ENCODE measurements at places on chromosomes 7 and 10.

GRCh38 chr10:70659306-70659705, 13.0 kb upstream of the ADAMTS14 start:
- no peak for DNase-seq

- no peak for DNase-seq
Observed at GRCh38 chr7:2441430-2442058, 34.7 kb downstream of the GRIFIN start.

- no peak for DNase-seq
Observed at GRCh38 chr7:120802751-120803150, 55.2 kb downstream of the TSPAN12 start.

DNA sequence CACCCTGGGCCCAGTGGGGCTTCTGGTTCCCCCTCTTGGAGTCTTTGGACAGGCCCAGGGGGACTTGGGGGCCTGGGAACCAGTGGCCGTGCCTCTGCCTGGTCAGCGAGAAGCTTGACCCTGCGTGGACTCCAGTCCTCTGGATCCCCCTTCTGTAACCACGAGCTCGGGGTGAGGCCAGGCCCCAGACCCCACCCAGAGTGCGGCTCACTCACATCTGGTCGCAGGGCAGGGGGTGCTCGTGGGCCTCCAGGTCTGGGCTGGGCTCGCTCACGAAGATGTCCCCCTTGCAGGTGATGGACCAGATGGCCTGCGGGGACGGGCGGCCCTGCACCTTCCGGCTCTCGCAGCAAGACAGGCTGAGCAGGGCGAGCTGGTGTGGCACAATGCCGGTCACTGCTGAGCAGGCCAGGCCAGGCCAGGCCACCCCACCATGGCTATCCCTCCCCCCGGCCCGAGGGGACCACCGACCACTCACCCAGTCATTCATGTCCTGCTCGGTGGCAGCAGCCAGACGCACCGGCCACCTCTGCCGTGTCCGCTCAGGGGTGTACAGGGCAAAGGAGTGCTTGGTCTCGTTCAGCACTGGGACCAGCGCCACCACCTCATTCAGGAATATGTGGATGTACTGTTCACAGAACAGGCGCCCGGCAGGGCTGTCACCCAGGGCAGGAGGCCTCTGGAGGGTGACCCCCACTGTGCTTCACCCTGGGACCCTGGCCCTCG, 19.7 kb downstream of the BHLHA15 start:
- DNase-seq: no peak

DNA sequence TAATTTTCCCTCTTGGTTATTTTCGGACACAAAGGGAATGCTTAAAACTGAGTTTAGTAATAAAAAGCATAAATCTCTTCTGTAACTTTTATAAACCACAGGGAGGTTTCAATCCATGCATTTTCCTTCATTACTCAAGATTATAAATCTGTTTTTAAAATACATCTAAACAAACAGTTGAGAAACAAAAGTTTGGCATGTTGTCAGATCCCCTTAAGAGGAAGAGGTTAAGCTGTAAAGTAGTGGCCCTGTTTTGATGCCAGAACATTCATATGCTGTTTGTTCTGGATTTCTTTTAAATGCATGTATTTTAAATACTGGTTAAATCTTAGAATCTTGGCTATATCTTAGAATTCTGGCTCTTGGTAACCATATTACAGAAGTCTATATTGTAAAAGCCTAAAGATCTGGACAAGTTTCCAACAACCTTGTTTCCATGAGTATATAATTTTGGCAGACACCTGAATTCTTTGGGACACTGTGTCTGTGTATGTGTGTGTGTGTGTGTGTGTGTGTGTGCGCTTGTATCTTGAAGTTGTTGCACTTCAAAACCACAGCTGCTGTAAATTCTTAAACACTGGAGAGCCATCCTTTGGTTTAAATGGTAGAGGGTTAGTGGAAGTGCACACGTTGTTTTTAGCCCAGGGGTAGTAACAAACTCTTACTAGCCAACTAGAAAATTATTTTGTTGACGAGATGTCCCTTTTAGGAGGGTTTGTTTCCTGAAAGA, 6.8 kb upstream of the SEMA4G start:
- DNase-seq: no peak

DNA sequence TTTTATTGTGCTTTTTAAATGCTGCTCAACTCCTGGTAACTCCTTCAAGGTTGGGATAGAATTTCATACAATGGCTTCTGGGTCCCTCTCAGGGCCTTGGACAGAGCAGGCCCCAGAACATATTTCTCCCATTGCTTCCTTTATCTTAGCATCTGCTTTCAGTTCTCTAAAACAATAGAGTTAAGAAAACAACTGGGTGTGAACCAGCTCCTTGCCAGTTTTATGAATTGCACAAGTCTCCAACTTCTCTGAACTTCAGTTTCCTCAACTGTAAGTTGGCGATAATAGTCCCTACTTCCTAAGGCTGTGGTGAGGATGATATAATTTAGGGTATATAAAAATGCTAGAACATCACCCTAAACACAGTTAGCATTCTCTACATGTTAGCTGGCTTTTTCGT, 77.0 kb upstream of the INHBA start:
- no peak for DNase-seq

- DNase-seq: no peak
Observed at GRCh38 chr10:52212802-52213201, 101.3 kb upstream of the DKK1 start.

DNA sequence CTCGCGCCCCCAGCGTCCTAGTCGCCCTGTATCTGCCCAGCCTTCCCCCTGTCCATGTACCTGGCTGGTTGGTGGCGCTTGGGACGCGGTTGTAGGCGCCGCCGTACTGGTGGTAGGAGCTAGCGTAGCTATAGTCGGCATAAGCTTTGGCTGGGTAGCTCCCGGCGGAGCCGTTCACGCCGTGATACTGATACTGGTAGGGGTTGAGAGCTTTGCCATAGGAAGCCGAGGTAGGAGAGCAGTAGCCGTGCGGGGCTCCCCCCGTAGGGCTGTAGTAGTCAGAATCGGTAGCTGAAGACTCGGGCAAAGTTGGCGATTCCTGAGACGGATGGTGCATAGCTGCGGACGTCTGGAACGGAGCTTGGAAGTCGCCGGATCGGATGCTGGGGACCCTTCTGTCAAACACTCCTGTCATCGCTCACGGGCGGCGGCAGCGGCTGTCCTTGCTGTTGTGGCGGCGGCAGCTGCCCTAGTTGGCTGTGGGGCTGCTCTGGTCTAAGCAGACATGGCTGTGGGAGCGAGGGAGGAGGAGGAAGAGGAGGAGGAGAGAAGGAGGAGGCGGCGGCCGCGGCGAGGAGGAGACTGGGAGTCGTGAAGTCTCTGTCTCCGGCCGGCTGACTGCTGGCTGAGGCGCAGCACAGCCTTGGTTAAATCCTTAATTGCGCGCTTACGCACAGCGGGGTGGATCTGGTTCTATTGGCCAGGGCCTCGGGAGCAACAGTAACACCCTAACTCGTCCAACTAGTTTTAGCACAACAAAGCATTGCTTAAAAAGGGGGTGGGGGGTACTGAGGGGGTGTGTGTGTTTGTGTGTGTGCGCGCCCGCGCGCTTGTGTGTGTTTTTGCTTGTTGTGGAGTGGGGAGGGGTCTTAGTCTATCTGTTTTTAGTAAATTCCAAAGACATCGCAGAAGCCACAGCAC, at the start of gene DLX5:
DLX5 (minus strand) TSS at position 623 of the 921 bp plus-strand sequence; CDS start at position 415, 208 bp downstream.
- no peak for DNase-seq

DNA sequence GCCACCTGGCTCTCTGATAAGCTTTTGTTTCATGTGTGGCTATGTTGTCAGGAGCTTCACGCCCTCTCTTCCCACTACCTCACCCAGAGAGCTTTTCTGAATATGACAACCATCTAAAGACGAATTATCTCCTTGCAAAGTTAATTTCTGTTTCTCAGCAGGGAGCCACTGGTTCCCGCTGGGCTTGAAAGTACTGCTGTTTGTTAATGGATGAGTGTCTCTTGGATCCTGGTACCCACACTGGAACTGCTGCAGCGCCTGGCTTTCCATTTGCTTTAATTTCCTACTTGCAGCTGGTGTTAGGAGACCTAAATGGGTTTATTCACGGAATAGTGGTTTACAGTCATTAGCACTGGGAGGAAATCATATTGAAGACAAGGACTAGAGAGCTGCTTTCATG, 267.9 kb upstream of the LRGUK start:
- DNase-seq: no peak

- DNase-seq: no peak
Observed at GRCh38 chr10:43853369-43853768, 204.7 kb upstream of the ZNF32 start.

GRCh38 chr10:101840102-101840684, 3.4 kb downstream of the KCNIP2 start:
- DNase-seq: no peak

DNA sequence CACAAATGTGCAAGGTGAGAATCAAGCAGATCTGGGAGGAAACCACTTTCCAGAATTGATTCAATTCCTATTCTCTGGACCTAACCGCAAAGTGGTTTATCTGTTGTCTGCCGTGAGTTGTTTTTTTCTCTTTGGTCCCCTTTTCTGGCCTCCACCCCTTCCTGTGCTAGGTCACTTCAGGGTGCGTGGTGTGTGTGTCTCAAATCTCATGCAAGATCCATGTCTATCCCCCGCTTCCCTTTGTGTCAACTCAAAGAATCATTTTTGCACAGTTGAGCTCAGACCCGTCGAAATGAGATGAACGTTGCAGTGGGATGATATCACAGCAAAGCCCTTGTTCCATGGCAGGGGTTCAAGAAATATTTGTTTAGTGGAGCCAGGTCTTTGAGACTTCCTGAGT, 184.5 kb downstream of the GATA3 start:
- no peak for DNase-seq

- no peak for DNase-seq
Observed at GRCh38 chr10:116833986-116834985, 15.0 kb upstream of the ENO4 start.

DNA sequence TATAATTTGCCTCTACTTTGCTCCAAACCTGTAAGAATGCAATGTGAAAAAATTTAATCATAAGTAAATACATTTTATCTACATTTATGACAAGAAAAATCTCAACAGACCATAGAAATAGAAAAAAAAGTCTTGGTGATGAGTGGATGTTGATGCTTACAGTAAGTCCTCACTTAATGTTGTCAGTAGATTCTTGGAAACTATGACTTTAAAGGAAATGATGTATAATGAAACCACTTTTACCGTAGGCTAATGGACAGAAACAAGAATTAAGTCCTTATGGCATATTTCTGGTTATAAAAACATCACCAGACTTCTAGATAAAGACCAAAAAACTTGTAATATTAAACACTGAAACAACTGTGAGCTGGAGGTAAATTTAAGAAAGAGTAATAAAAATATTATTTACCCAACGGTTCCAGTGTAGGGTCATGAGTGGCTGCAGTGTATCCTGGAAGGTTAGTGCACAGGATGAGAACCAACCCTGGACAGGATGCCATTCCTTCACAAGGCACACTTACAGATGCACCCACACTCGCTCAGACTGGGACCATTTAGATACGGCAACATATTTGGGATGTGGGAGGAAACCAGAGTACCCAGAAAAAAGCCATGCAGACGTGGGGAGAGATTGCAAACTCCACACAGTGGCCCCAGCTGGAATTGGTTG, 76.3 kb downstream of the GLCCI1 start:
- DNase-seq: no peak

GRCh38 chr7:70523249-70523988, 608.5 kb upstream of the GALNT17 start:
- no peak for DNase-seq

- DNase-seq: no peak
Observed at GRCh38 chr10:13706175-13706574, 119.4 kb downstream of the PRPF18 start.

DNA sequence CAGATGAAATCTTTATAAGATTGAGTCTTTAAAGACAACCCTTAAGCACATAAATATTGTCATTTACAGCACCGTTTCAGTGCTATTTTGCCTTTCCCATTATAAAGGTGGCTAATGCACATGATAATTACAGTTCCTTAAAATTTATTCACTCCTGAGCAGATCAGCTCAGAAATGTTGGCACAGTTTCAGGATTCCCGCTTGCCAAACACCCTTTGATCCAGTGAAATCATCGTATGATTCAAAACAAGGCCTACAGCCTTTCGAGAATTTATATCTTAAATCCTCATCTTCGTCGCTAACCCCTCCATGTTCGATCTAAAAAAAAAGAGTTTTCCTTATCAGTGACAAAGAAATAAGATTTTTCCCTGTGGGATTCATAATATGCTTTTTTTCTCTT, 14.1 kb upstream of the SOSTDC1 start:
- no peak for DNase-seq

- DNase-seq: no peak
Observed at GRCh38 chr10:106338486-106338885, 826.0 kb downstream of the SORCS1 start.

- no peak for DNase-seq
Observed at GRCh38 chr10:125401462-125401861, 241.1 kb upstream of the CTBP2 start.

DNA sequence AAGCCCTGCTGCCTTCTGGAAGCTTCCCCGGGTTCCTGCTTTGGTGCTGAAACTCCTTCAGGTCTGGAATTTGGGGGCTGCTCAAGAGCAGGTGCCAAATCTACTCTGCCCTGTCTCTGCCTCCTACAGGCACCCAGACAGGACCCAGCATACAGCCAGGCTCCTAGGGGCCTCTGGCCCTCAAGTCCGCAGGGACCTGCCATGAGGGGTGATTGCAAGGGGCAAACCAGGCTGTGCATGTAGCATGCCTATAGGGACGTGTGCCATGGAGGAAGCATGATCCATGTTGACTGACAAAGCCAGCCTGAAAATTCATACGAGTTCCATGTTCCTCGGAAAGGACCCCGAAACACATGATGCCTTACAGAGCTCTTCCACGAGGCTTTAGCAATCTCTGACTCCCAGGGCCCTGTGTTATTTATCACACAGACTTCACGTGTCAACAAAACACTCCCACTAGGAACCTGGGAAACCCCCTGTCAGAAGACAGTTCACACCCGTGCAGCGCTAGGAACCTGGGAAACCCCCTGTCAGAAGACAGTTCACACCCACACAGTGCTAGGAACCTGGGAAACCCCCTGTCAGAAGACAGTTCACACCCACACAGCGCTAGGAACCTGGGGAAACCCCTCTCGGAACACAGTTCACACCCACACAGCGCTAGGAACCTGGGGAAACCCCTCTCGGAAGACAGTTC, 75.3 kb upstream of the DNAAF5 start:
- DNase-seq: no peak

DNA sequence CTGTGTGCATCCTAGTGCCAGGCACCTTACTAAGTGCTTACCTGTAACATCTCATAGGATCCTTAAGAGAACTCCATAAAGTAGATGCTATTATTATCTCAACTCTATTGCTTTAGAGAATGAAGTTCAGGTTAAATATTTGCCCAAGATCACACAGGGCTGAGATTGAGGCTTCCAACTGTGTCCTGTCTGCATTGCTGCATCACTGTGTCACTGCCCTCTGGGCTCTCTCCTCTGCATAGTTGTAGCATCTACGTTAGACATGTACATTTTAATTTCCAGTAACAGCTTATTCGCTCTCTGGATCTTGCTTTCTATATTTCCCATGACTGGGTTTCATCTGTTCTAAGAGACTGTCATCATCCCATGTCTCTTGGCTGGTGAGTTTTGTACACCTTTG, 63.6 kb upstream of the FZD8 start:
- DNase-seq: no peak

DNA sequence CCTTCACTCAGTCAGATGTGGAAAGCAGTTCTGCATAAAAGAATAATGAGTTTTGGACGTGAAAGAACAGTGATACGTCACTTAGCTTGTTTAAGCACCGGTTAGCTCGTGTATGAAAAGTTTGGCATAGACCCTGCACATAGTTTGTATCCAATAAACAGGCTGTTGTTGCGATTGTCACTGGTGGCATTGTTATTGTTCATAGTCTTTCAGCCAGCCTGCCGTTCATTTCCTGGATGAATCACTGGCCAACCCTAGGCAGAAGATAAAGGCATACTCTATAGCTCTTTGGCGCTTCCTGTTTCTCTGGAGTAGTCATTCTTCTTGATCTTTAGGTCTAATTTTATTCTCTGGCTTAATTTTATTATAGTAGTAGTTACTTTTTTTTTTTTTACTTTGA, 57.8 kb upstream of the ANKRD30A start:
- no peak for DNase-seq
